ENCODE measurements at places on chromosomes 13 and 19.
A peak's percentile ranks its signal among the peaks of the same experiment; 100 is the strongest.

- DNase-seq = peak; percentile 25
- no peaks in the 10 kb centered on the region for H3K4me1 ChIP-seq
- H3K27ac ChIP-seq = no peak overlapping the region
- H3K27me3 ChIP-seq = no peaks in the 10 kb centered on the region
- H3K36me3 ChIP-seq = no peaks in the 10 kb centered on the region
Observed at GRCh38 chr13:76286178-76286577, 600.0 kb downstream of the KCTD12 start.

- no peak overlapping the region for H3K4me3 ChIP-seq
- H3K27me3 ChIP-seq = peaks cover 7% of the 10 kb centered on the region
- peak; percentile 26 for DNase-seq
- H3K4me1 ChIP-seq = peaks cover 12% of the 10 kb centered on the region
- H3K36me3 ChIP-seq = no peaks in the 10 kb centered on the region
Observed at GRCh38 chr13:24997367-24997967, 98.5 kb upstream of the PABPC3 start.

DNA sequence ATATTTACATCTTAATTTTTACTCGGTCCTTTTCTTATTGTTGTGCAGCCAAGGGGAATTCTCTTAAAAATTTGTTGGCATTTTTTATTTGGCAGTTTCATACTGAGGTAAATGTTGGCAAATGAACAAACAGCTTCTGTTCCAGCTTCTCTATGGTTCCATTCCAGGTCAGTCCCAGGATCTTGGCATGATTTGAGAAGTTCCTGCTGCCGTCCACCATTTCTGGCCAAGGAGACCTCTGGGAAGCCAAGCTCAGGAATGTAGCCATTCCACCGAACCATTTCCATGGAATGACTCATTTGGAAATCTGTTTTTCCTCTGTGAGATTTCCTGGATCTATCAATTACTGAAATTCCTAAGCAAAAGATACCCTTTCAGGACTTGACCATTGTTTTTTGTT, 43.9 kb downstream of the SLC10A2 start:
- no peaks in the 10 kb centered on the region for H3K36me3 ChIP-seq
- no peaks in the 10 kb centered on the region for H3K4me1 ChIP-seq
- DNase-seq = no peak
- no peak overlapping the region for H3K4me3 ChIP-seq
- H3K27ac ChIP-seq = no peak overlapping the region

DNA sequence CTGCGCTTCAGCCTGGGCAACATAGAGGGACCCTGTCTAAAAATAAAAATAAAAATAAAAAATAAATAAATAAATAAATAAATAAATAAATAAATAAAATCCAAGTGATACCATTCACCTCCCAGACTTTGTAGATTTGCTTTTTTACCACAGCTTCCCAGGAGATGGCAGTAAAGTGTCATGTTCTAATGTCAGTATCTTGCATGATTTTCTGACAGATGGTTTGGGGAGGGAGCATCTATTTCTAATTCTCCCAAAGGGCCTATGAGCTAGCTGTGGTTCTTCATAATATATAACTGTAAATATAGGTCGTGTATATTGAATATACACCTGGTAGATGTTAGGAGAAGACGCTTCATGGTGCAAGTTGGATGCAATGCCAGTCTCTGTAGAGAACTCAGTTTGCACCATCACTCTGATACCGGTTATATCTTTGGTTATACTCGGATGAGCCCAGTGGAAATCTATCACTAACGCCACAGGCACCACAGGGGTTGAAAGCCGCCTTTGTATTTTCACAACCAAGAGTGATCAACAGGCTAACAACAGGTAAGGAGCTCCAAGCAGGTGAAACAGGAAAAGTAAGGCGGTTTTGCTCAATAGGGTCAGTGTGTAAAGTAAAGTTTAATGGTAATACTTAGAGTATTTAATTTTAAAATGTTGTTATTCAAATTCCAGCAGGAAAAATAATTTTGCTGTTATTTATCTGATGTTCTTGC, 13.9 kb downstream of the APLP1 start:
- H3K36me3 ChIP-seq = peaks cover 5% of the 10 kb centered on the region
- DNase-seq = peak; percentile 82
- H3K4me3 ChIP-seq = no peak overlapping the region
- peaks cover 9% of the 10 kb centered on the region for H3K4me1 ChIP-seq
- peaks cover 5% of the 10 kb centered on the region for H3K27me3 ChIP-seq
- H3K27ac ChIP-seq = no peak overlapping the region

GRCh38 chr19:57900311-57900710, 11.5 kb upstream of the ZNF814 start:
- H3K36me3 ChIP-seq = peaks cover 27% of the 10 kb centered on the region
- no peak for DNase-seq
- H3K4me1 ChIP-seq = peaks cover 6% of the 10 kb centered on the region

DNA sequence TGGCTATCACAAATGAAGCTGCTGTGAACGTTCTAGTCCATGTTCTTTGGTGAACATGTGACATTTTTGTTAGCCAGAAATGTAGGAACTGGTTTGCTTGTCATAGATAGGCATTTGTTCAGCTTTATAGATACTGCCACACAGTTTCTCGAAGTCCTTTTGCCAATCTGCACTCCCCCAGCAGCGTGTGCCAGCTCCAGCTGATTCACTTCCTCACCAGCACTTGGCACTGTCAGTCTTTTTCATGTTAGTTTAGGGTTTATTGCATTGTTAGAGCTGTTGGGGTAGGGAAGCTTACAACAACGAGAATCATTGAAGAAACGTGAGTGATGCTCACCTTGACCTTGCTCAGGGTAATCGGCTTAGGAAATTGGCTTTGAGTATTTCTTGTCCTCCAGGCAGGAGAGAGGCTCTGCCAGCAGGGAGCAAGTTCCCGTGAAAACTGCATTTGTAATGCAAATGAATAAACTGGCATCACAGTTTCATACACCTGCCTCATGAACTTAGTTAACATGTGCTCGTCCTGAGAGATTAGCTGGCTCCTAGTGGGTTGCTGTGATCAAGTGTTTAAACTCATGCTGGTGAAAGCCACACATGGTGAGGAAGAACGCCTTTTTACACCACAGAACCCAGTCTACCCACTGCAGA, 83.9 kb downstream of the ING1 start:
- no peaks in the 10 kb centered on the region for H3K36me3 ChIP-seq
- H3K4me3 ChIP-seq = no peak overlapping the region
- H3K4me1 ChIP-seq = peaks cover 25% of the 10 kb centered on the region
- H3K27ac ChIP-seq = no peak overlapping the region
- peaks cover 13% of the 10 kb centered on the region for H3K27me3 ChIP-seq

DNA sequence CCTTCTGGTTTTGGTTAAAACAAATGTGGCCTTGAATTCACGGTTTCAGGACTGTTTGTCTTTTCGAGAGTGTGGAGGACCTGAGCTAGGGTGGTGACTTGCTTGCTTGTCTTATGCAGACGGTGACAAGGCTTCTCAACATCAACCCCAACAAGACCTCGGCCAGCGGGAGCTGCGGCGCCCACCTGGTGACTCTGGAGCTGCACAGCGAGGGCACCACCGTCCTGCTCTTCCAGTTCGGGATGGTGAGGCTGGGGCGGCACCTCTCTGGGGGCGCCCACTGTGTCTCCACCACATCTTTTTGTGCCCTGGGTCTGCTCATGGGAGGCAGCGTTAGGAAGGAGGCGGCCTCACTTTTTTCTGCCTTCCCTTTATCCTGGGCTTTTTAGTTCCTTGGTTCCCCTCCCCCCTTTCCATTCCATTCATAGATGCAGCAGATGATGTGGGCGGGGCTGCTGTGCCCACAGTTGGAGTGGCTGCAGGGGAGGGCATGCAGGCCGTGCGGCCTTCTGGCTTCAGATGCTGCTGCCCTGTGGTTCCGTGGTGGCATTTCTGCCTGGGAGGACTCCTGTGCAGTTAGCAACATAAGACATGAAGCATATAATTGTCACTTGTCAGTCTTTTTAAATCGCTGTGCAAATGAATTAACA, 23.3 kb downstream of the LAMP1 start:
- H3K4me1 ChIP-seq = no peaks in the 10 kb centered on the region
- no peak overlapping the region for H3K4me3 ChIP-seq
- H3K27me3 ChIP-seq = peaks cover 1% of the 10 kb centered on the region
- no peak for DNase-seq
- peaks cover 35% of the 10 kb centered on the region for H3K36me3 ChIP-seq

GRCh38 chr13:112781287-112781686, 91.4 kb downstream of the ATP11A start:
- DNase-seq = no peak
- H3K4me3 ChIP-seq = no peak overlapping the region
- H3K4me1 ChIP-seq = peaks cover 4% of the 10 kb centered on the region
- H3K36me3 ChIP-seq = peaks cover 5% of the 10 kb centered on the region
- H3K27ac ChIP-seq = no peak overlapping the region

- H3K27ac ChIP-seq = no peak overlapping the region
- H3K4me1 ChIP-seq = no peaks in the 10 kb centered on the region
- no peaks in the 10 kb centered on the region for H3K36me3 ChIP-seq
- no peak for DNase-seq
Observed at GRCh38 chr13:26050568-26051230, 1.1 kb downstream of the SHISA2 start.

DNA sequence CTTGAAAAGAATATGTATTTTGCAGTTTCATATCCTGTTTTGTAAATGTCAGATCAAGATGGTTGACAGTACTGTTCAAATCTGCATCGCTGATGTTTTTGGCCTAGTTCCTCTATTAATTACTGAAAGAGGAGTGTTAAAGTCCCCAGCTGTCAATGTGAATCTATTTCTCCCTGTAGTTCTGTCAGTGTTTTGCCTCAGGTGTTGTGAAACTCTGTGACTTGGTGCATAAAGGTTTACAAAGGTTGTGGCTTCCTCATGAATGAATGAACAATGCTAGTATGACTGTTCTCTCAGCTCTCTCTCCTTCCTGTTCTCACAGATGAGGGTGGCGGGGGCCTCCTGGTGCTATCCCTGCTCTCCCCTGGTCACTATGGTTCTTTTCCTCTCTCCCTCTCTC, 142.4 kb downstream of the MYCBP2 start:
- no peak overlapping the region for H3K27ac ChIP-seq
- H3K36me3 ChIP-seq = peaks cover 34% of the 10 kb centered on the region
- no peak for DNase-seq
- no peaks in the 10 kb centered on the region for H3K27me3 ChIP-seq
- H3K4me3 ChIP-seq = no peak overlapping the region
- H3K4me1 ChIP-seq = no peaks in the 10 kb centered on the region

DNA sequence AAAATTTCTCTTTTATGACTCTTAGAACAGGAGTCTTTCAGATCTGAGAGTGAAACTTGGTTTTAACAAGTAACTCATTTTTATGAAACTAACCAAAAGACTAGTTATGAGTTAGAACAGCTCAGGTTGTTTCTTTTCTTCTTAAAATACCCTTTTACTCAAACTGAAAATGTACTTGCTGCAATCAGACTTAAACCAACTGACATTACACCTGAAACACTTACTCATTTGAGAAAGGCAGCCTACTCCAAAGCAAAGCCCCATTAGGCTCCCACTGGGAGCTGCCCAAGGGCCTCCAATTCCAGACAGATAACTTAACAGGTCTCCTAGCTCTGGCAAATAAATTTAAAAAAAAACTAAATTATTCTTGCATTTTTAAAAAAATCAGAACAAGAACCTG, 3.6 kb downstream of the FOXO1 start:
- H3K4me3 ChIP-seq = no peak overlapping the region
- no peaks in the 10 kb centered on the region for H3K36me3 ChIP-seq
- H3K27ac ChIP-seq = no peak overlapping the region
- DNase-seq = no peak
- no peaks in the 10 kb centered on the region for H3K4me1 ChIP-seq
- peaks cover 9% of the 10 kb centered on the region for H3K27me3 ChIP-seq

- H3K4me1 ChIP-seq = no peaks in the 10 kb centered on the region
- H3K27me3 ChIP-seq = peaks cover 3% of the 10 kb centered on the region
- DNase-seq = no peak
- H3K27ac ChIP-seq = no peak overlapping the region
- H3K36me3 ChIP-seq = no peaks in the 10 kb centered on the region
- H3K4me3 ChIP-seq = no peak overlapping the region
Observed at GRCh38 chr19:30136611-30137195, 194.7 kb downstream of the URI1 start.

DNA sequence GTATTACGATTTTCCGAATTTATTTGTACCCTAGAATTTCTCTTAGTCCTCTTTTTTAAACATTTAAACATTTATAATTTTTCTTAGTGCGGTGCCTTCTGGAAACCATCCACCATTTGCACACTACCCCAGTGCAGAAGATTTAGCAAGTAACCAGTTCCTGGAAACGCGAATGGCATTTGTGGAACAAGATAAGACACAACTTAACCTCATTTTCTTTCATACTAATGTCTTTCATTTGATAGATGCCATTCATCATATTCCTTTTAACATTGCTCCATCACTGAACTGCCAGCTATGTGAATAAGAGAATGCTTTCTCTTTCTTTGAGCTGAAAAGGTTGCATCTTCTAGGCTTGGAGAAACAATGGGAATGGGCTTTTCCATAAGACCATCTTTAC, 6.8 kb downstream of the FRY start:
- H3K4me1 ChIP-seq = peaks cover 43% of the 10 kb centered on the region
- H3K4me3 ChIP-seq = no peak overlapping the region
- no peak overlapping the region for H3K27ac ChIP-seq
- no peaks in the 10 kb centered on the region for H3K27me3 ChIP-seq

GRCh38 chr19:33927789-33928457, 131.3 kb downstream of the KCTD15 start:
- H3K36me3 ChIP-seq = no peaks in the 10 kb centered on the region
- no peaks in the 10 kb centered on the region for H3K4me1 ChIP-seq
- H3K27ac ChIP-seq = no peak overlapping the region

- no peak overlapping the region for H3K27ac ChIP-seq
- H3K4me1 ChIP-seq = peaks cover 36% of the 10 kb centered on the region
- peaks cover 2% of the 10 kb centered on the region for H3K27me3 ChIP-seq
- peak overlapping the region; percentile 8 for H3K4me3 ChIP-seq
- H3K36me3 ChIP-seq = 0 out of 2 replicates have a peak, but pooled peaks cover 4% of the 10 kb centered on the region
Observed at GRCh38 chr13:74444864-74445479, 310.8 kb upstream of the KLF12 start.

GRCh38 chr13:98581971-98582702, 5.2 kb upstream of the STK24 start:
- DNase-seq = peak; percentile 71
- peak overlapping the region; percentile 72 for H3K27ac ChIP-seq
- no peaks in the 10 kb centered on the region for H3K27me3 ChIP-seq

- peaks cover 8% of the 10 kb centered on the region for H3K36me3 ChIP-seq
- H3K4me3 ChIP-seq = peak overlapping the region; percentile 54
- no peak overlapping the region for H3K27ac ChIP-seq
- H3K4me1 ChIP-seq = peaks cover 10% of the 10 kb centered on the region
- DNase-seq = no peak
- H3K27me3 ChIP-seq = peaks cover 5% of the 10 kb centered on the region
Observed at GRCh38 chr19:5993648-5994358, 15.9 kb upstream of the RANBP3 start.

DNA sequence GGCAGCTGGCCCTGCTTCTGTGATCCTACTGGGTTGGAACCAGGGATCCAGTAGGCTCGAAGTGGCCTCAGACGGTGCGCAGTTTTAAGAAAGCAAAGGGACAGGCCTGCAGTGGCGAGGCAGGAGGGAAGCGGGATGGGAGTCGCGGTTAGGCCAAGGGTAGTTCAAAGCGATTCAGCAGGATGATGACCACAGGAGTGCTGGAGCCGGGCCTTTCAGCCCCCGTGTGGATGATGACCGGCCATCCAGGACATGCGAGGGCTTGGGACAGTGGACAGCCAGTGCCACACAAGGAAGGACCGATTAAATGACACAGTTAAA, 854 bp downstream of the RNASEH2B start:
- peak overlapping the region; percentile 91 for H3K4me3 ChIP-seq
- H3K27me3 ChIP-seq = peaks cover 6% of the 10 kb centered on the region
- no peaks in the 10 kb centered on the region for H3K36me3 ChIP-seq
- peak overlapping the region; percentile 91 for H3K27ac ChIP-seq
- peak; percentile 5 for DNase-seq
